Stimulated activated CD4-positive, alpha-beta T cell treated with anti-CD3 and anti-CD28 coated beads, Interleukin-1b, Interleukin-23, amount 100 ng/mL, for 48 hours (primary cell): ENCODE measurements at places on chromosomes 1 and 21.

- DNase-seq = no peak
These were observed 182.0 kb downstream of the LMX1A start for GRCh38 chr1:165174491-165174890.

DNA sequence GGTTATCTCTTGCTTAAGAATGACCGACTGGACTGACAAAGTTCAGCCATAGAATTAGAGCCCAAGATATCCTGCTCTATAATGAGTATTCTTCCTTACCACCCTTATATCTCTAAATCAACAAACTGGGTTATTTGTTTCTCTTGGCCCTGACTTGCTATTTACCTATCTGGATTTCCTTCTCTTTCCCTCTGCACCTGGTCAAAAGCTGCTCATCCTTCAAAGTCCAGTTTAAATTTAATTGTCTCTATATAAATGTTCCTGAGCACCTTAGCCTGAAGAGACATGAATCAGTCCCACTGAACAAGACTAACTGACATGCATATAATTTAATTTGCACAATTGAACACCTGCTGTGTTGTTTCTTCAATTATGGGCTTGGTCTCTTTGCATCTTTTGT is 127.1 kb upstream of the KCNJ15 start:
- DNase-seq = no peak

- no peak for DNase-seq
These were observed 7.0 kb downstream of the INSRR start for GRCh38 chr1:156851779-156852417.

- DNase-seq = no peak
These were observed 224.6 kb downstream of the FGGY start for GRCh38 chr1:59521456-59521855.

- DNase-seq = peak; percentile 54
These were observed 366.0 kb downstream of the TTLL7 start for GRCh38 chr1:83632906-83633305.

GRCh38 chr21:46452710-46453109 is 6.0 kb upstream of the DIP2A start:
- no peak for DNase-seq

DNA sequence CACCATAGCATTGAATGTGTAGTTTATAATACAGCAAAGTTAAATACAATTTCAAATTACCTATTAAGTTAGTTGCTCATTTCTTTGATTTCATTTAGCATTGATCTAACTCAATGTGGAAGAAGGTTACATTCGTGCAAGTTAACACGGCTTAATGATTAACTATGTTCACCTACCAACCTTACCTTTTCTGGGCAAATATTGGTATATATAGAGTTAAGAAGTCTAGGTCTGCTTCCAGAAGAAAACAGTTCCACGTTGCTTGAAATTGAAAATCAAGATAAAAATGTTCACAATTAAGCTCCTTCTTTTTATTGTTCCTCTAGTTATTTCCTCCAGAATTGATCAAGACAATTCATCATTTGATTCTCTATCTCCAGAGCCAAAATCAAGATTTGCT is at the start of gene ANGPTL3:
Gene ANGPTL3 (plus strand): TSS at position 240 of the 400 bp plus-strand sequence. CDS start 47 bp downstream, at position 287.
- DNase-seq = no peak

DNA sequence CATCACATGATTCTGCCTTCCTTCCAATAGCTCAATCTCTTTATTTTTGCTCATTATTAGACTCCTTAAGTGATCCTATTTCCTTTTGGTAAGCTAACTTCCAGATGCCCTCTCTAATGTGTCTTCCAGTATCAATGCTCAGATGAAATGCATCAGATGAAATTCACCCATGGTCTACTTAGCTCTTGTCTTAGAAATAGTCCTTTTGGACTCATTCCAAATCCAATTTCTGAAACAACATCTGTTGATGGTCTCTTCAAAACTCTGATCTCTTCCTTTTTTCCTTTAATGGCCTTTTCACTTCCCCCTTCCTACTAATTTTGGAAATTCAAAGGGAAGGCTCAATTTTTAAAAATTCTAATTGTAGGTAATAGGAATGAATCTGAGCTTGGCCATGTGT is 81.1 kb upstream of the GREM2 start:
- DNase-seq = no peak

- DNase-seq = peak; percentile 78
These were observed 1.3 kb upstream of the IL19 start for GRCh38 chr1:206769304-206769731.

DNA sequence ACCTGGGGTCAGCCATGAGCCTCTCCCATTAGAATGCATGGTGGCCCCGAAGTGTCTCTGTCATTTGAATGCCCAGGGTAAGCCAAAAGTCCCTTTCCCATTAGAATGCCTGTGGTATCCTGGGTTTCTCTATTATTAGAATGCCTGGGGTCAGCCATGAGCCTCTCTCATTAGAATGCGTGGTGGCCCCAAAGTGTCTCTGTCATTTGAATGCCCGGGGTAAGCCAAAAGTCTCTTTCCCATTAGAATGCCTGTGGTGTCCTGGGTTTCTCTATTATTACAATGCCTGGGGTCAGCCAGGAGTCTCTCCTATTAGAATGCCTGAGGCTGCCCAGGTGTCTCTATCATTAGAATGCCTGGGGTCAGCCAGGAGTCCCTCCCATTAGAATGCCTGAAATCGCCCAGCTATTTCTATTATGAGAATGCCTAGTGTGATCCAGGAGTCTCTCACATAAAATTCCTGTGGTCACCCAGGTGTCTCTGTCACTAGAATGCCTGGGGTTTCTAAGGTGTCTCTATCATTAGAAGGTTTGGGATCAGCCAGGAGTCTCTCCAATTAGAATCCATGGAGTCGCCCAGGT is 65.5 kb downstream of the RNF187 start:
- DNase-seq = no peak

DNA sequence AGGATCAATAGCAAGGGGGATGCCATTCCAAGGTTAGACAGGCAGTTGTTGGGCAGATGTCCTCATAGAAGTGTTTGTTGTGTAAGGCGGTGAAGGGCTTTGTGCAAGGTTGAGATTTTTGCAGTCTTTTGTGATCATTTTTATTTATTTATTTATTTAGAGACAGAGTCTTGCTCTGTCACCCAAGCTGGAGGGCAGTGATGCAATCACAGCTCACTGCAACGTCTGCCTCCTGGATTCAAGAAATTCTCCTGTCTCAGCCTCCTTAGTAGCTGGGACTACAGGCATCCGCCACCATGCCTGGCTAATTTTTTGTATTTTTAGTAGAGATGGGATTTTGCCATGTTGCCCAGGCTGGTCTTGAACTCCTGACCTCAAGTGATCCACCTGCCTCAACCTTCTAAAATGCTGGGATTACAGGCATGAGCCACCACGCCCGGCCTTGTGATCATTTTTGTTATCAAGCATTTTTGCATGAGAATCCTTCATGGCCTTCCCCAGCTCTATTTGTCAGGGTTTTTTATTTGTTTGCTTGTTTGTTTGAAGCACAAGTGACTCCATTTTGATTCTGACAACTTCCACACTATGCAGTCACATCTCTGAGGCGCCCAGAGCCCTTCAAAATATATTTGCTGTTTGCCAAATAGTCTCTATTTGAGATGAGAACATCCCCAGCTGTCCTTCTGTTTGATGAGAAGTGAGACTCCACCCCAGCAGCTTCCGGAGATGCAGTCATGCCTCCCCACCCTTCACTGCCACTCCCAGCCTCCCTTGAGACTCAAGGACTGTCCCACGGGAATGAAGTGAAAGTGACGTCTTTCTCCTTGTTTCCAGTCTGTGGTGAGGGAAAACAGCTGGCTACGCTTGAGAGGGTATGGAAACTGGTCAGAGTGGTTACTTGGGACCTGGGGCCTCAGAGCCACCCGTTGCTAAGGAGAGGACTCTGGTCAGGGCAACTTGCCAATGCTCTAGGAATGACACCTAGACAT is 38.0 kb downstream of the TMEM50B start:
- DNase-seq = no peak

DNA sequence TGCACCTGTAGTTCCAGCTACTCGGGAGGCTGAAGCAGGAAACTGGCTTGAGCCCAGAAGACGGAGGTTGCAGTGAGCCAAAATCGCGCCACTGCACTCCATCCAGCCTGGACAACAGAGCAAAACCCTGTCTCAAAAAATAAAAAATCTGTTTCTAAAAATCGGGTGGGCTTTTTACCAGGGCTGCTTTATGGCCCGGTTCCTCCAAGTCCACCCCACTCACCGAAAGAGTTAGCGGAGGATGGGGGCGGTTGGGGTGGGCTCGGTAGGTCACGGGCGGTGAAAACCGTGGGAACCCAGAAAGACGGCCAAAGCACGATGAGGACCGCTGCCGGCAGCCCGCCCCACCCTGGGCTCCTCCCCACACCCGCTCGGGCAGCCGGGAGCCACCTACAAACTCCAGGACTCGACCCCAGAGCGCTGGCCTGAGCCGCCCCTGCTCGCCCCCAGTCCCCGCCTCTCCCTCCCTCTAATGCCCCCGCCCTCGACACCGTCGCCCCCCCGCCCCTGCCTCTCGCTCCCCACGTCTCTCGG is 846 bp upstream of the PER3 start:
- peak; percentile 9 for DNase-seq

DNA sequence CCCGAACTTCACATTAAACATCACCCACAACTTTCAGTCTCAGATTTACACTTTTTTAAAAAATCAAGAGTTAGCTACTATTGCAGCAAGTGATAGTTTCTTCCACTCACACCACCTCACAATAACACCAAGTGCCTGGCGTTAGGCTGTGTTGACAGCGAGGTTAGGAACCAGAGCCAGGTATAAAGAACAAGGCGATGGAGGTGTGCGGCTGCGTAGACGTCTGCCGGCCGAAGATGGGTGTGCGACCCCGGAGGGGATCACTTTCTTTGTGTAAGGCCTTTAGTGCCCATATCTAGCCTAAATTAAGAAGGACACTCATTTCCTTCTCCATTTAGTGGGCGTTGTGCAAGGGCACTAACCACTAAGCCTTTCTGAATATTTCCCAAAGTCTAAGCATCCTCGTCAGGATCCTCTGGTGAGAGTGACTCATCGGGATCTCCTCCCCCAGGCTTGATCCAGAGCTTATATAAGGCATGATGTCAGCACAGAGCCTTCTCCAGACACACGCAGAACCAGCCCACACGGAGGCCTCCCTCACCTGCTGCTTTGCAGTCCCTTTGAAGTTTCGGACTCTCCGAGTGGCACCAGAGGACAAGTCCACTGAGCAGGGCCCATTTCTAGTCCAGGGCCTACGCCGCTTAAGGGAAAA is 11.8 kb downstream of the NHLH2 start:
- no peak for DNase-seq

DNA sequence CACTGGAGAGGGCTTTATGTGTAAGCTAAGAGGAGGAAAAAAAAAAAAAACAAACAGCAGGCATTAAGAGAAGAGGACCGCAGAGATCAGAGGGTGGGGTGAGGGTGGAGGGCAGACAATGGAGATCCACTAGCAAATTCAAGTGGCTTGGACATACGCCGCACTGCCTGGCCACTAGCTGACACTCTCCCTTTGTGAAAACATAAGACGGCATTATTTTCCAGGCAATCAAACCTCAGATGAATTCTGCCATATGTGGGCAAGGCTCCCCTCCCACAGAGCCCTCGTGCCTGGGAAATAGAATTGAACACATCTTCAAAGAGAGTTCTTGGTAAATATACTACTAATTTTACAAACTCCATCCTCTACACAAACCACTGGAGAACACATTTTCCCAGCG is 53.6 kb downstream of the ERG start:
- DNase-seq = no peak

DNA sequence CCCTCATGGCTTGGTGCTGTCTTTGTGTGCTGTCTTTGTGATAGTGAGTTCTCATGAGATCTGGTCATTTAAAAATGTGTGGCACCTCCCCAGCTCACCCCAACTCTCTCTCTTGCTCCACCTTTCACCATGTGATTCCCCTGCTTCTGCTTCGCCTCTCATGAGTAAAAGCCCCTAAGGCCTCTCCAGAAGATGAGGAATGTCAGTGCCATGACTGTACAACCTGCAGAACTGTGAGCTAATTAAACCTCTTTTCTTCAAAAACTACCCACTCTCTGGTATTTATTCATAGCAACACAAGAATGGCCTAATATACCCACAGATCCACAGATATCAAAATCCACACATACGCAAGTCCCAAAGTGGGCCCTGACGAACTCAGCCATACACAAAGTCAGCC is 88.9 kb upstream of the PPP2R5A start:
- no peak for DNase-seq

GRCh38 chr1:30916296-30916695 is 7.7 kb upstream of the SDC3 start:
- no peak for DNase-seq

GRCh38 chr21:43880111-43880985 is 15.3 kb downstream of the AGPAT3 start:
- DNase-seq = no peak

DNA sequence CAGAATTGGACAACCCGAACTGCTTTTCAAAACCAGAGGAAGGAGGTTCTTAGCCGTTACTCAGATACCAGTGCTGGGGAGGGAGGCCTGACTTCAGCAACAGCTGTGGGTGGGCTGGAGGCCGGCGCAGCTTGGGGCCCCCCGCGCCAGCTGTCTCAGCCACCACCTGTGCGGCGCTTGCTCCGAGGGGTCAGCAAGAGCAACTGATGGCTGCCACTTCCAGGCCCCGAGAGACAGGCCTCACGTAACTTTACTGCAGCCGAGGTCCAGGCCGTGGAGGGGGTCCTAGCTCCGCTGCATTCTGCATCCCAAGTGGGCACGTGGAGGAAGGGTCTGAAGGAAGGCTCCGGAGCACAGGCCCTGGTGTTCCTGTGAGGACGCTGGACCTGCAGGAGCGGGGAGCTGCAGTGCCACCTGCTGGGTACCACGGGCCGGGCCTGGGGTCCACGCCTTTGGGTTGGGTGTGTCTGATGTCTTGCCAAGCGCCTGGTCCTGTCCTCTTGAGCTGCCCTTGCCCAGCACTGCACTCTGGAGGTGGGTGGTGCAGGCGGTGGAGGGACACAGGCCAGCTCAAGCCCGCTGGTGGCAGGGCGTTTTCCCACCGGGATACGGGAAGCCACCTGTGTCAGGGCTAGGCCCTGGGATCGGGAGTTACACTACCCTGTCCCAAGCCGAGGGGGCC is 9.8 kb downstream of the THAP3 start:
- DNase-seq = peak; percentile 38

GRCh38 chr1:185790194-185790735 is 56.1 kb downstream of the HMCN1 start:
- no peak for DNase-seq

- DNase-seq = no peak
These were observed 36.2 kb upstream of the ACTRT2 start for GRCh38 chr1:2985067-2985561.

DNA sequence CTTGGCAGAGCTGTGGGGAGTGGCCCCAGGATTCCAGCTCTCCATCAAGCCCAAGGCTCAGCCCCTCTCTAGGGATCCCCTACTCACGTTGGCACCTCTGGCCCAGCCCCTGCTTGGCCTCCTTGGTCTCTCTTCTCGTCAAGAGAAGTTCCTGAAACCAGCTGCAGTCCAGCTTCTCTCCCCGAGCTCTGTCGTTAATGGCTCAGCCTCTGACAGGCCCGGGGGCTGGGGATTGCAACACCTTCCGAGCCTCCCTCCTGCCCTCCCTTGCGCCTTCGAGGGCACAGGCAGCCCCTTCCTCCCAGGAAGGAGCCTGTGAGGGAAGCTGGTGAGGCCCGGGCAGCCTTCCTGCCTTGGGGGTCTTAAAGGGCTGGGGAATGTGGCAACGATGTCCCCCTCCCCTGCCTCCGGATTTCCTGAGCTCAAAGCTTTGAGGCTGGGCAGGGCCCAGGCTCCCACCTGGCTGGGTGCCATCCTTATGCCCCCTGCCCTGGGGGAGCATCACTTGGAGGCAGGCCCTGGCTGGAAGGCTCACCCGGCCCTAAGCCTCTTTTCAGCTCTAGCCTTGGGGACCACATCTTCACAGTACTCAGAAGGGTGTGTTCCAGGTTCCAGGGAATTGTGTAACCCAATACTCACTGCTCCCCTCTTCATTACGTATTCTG is at the start of gene CSF3R:
Gene CSF3R (minus strand): TSS at position 190 of the 665 bp plus-strand sequence. CDS start 3,417 bp downstream, outside the sequence.
- no peak for DNase-seq
